ENCODE measurements at places on chromosomes 6 and 20.

GRCh38 chr20:41290804-41291389 lies 26.6 kb downstream of the ZHX3 start:
- no peak for DNase-seq

DNA sequence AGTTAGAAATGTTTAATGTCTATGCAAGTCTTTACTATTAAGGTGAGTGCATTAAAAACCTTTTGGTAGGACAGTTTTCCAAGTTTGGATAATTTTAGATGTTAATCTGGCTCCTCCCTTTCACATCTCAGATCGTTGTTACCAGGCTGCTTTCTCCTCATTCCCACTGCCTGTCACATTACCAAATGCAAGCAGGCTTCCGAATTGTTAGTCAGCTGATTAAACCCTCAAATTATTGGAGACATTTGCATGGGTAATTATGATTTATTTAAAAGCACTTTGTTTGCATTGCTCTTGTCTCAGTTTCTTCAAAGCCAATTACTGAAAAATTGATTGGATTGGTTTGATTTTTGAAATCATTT lies 816.5 kb downstream of the KIF16B start:
- no peak for DNase-seq

GRCh38 chr6:131754715-131755567 lies 44.1 kb upstream of the CTAGE9 start:
- no peak for DNase-seq

DNA sequence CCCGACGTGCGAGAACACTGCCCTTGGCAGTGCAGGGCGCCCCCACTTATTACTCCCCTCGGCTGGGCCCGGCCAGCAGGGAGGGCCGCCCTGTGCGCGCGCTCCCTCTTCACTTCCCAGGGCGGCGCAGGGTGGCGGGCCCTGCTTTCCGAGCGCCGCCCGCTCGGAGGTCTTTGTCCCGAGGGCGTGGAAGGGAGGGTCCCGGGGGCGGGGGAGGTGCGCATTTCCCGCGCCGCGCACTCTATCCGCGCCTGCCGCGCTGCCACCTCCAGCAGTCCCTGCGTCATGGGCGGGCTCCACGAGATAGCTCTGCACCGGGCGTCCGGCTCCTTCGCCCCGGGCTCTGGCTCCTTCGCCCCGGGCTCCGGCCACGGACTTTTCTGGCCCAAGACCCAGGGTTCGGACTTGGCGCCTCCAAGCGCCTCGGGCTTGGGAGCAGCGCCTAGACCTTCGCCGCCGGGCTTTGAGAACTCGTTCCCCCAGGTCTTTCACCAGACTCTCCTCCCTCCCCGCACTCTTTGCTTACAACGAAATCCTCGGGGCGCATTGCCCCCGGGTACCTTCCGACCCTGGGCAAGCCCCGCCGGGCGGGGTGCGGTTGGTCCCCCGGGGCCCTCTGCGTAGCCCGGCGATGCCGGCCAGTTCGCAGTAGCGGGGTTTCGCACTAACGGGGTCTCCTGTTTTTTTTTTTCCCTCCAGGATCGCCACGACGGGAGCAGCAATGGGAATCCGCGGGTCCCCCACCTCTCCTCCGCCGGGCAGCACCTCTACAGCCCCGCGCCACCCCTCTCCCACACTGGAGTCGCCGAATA lies 1.6 kb downstream of the TFAP2C start:
- no peak for DNase-seq

GRCh38 chr20:15916623-15917022 lies 656.6 kb downstream of the KIF16B start:
- no peak for DNase-seq

GRCh38 chr20:50759678-50760077 lies 28.3 kb downstream of the PARD6B start:
- DNase-seq: no peak

DNA sequence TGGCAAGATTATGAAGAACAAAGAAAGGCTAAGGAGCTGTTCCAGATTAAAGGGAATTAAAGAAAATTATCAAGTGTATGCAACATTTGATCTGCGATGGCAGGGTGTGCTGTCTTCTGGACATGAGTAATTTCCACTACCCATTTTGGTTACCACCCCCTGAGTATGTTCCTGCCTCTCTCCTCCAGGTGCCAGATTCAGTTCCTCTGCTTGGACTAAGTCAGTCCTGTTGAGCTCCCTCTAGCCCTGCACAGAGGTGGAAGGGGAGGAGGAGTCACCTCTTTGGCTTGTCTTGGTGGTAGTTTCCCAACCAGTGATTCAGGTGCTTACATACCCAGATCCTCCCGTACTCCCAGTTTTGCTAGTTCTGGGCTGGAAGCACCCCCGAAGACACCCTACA lies 22.2 kb upstream of the SNRPB2 start:
- no peak for DNase-seq

DNA sequence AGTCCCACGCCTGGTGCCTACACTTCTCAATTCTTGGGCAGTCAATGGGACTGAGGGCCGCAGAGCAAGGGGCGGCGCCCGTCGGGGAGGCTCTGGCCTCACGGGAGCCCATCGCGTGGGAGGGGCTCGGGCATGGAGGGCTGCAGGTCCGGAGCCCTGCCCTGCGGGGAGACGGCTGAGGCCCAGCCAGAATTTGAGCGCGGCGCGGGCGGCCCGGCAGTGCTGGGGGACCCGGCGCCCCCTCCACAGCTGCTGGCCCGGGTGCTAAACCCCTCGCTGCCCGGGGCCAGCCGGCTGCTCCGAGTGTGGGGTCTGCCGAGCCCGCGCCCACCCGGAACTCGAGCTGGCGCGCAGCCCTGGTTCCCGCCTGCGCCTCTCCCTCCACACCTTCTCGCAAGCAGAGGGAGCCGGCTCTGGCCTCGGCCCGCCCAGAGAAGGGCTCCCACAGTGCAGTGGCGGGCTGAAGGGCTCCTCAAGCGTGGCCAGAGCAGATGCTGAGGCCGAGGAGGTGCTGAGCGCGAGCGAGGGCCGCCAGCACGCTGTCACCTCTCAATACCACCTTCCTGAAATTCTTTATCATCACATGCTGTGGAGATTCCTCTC lies 58.5 kb downstream of the BAK1 start:
- no peak for DNase-seq

Data from stimulated activated CD8-positive, alpha-beta memory T cell treated with anti-CD3 and anti-CD28 coated beads, Interleukin-2, amount 100 ng/mL, for 48 hours (primary cell).